ENCODE measurements at places on chromosomes 7 and 10. TPM values are rescaled to one million over a fixed set of nuclear protein-coding genes. Genes with fewer than 3 reads are reported as not detected.

Gene SSMEM1
- not detected for total RNA-seq

Gene OR2A5
- total RNA-seq, result not detected

Gene CYP2C8
- total RNA-seq, result not detected

Gene FAM24B
- total RNA-seq, result 4.3 TPM

Gene BICC1
- 123 TPM for total RNA-seq

Gene EZH2
- 15.0 TPM for total RNA-seq
